Left forelimb (tissue), 1 donor: ENCODE measurements at places on chromosomes 12 and 14.

DNA sequence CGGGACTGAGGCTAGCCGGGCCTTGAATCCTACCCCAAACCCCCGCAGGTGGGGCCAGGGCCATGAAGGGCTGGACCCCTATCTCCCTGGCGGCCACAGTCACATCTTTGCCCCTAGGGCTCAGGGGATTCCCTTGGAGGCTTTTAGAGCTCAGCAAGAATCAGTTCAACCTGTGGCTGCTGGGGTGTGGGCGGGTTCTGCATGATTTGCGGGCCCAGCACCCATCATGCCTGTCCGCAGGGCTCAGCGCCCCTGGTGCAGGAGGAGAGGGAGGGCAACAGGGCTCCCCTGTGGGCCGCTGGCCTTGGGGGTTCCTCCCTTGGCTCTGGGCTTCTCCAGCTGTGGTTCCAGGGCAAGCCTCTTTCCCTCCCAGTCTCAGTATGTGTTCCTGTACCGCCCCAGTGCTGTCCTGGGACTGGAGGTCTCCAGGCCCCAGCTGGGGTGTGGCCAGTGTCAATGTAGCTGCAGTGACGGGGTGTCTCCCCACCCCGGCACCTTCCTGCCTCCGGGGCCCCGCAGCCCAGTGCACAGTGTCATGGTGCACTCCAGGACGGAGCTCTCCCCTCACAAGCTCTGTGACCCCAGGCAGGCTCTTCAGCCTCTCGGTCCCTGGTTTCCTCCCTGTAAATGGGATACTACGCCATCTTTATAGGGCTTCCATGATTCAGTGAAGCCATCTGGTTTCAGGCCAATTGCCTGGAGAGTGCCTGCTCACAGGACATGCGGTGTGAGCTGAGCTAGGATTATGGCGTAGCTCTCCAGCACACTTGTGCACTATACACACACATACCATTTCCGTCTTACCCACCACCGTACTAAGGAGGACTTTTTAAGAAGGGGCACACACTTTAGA, 9.9 kb upstream of the LBHD2 start:
- DNase-seq: no peak

DNA sequence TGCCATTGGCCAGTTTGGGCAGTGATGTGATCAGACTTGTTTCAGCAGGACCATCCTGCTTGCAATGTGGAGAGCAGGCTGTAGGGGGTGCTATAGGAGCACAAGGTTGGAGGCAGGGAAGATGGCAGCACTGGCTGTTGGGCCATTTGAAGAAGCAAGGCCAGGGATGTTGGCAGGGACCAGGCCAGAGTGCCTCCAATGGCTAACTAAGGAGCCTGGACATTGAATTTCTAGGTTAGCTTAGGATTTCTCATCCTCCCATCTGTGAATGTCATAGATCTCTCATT, 23.5 kb downstream of the FGF23 start:
- DNase-seq: no peak

DNA sequence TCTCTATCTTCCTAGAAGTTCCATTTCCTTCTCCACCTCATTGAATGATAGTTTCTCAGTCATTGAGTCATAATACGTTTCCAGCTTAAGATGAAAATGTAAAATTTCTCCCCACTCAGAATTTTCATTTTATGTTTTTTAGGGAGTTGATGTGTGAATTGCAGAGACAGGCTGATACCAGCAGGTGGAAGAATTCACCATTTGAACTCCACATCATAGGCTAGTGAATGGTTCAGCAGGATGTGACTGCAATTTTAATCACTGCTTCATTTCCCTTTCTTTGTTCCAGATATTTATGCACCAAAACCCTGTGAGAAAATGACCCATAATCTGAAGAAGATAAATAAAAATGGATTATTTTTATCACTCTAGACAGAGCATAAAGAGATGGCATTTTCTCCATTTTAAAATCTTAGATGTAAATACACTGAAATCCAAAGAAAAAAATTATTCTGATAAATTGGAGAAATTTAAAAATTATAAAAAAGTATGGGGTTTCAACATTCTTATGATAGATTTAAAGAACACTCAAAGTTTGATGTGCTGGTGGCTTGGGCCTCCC, 10.6 kb upstream of the PYGL start:
- no peak for DNase-seq

GRCh38 chr12:62379026-62379722, 87.5 kb upstream of the MON2 start:
- no peak for DNase-seq

GRCh38 chr14:89736881-89737280, 217.6 kb downstream of the EFCAB11 start:
- no peak for DNase-seq

DNA sequence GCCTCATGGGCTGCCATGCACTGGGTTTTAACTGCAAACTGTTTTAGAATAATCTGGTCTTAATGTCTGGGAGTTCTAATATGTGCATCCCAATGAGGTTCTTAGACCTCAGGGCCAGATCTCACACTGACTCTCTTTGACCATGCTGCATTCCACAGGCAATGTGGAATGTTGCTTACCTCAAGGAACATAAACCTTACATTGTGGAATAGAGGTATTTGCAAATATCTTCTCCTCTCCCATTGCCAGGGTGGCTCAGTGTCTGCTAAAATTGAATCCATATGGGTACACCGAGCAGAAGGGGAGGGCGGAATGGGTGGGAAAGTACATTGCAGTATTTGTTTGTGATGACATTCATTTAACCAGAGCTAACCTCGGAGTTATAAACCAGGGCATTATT, 78.6 kb downstream of the CHST11 start:
- no peak for DNase-seq

GRCh38 chr14:45145214-45145613, 9.5 kb downstream of the FANCM start:
- no peak for DNase-seq

DNA sequence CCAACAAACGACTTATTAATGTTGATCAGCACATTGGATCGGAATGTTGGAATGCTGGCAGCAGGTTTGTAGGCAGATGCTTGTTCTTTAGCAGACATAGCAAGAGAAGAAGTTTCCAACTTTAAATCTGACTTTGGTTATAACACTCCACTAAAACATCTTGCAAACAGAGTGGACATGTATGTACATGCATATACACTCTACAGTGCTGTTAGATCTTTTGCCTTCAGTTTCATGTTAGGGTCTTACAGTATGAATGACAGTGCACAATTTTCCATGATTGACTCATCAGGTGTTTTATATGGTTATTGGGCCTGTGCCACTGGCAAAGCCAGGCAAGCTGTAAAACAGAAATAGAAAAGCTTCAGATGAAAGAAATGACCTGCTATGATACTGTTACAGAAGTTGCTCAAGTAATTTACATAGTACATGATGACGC, 14.3 kb upstream of the DHRS7 start:
- DNase-seq: no peak

GRCh38 chr12:10718279-10718821, 4.8 kb downstream of the YBX3 start:
- no peak for DNase-seq

DNA sequence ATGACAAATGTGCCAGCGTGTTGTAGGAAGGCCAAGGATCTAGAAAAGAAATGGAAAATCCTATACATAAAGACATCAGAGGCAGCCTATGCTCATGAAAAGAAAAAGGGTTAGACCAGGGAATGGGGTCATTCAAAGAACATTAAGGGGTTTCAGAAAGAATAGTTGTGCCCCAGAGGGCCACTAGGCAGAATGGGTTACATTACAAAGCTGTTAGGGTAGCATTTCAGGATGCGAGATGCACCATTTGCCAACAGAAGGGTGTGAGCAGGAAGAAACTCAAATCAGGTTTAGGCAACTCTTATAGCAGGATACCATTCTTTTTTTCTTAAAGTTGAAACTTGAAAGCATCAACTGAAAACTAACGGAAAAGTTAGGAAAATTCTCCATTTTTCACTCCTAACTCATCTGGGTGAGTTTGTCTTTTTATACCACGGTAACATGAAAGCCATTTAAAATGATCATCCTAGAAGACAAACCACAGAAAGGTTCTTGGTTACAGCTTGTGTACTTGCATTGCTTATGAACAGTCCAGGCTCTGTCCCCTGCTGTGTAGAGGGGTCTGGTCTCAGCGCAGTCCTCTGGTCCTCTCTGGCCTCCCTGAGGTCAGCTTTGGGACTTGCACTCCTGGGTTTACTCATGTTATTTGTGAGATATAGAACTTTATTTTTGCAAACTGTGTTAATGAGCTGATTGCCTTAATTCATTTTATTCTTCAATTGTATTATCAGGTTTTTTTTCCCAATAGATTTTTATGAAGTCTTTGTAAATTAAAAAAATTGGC, 209.1 kb downstream of the DACT1 start:
- no peak for DNase-seq
